ENCODE measurements at places on chromosomes 2 and 18.

DNA sequence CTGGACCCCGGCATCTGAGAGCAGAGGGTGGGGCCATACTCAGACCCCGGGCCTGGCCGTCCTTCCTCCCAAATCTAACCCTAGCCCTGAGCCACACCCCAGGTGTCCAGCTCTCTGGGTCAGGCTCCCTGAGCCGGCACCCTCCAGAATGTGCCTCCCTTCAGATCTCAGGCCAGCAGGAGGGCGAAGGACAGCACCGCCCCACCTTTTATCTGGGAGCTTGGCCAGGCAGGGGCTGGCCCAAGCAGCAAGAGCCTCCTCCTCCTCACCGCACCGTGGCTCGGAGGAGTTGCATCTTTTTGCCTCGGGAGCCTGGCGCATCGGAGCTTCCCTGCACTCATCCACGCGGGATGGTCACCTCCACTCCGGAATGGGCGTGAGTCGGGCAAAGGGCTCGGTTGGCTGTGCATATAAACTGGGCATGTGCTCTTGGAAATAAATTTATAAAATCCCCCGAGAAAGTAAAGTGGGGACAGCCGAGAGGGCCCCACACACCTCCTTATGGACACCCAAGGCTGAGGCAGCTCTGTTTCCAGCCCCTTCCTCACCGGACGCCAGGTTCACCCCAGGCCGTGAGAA, 69.1 kb upstream of the CTDP1 start:
- no peak overlapping the region for H3K4me3 ChIP-seq
- no peak for DNase-seq
- H3K4me1 ChIP-seq, result peaks cover 13% of the 10 kb centered on the region
- H3K36me3 ChIP-seq, result no peaks in the 10 kb centered on the region
- no peak overlapping the region for H3K27ac ChIP-seq

DNA sequence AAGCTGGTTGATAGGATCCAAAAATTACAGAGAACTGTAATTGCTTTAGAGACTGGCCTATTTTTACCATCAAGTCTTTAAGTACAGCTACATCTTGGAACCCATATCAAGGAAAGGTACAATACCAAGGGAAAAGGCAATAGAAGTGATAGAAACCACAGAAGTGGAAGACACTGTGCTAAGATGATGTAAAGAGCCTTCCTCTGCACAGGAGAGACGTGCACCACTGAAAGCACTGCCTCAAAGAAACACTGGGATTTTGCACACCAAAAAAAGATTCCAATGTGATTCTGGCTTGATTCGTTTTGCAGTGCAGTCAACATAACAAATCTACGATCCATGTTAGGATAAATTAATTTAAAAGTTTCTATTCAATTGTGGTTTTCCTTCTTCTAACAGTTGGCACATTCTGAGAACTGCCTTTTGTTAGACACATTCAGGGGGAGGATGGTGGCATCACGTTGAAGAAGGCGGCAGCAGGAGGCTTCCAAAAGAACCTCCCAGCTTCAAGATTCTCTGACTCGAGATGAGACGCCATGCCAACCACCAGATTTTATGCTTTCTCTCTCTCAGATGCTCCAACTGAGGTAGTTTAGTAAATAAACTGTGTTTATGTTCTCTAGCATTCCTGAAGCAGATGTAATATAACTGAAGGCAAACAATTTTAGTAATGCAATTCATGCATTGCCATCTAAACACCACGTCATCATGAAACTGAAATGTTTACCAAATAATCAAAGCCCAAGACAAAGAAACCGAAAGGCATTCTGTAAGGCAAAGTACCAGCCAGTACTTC, 102.9 kb downstream of the BCL2 start:
- no peaks in the 10 kb centered on the region for H3K4me1 ChIP-seq
- H3K36me3 ChIP-seq, result no peaks in the 10 kb centered on the region
- no peak overlapping the region for H3K27ac ChIP-seq

DNA sequence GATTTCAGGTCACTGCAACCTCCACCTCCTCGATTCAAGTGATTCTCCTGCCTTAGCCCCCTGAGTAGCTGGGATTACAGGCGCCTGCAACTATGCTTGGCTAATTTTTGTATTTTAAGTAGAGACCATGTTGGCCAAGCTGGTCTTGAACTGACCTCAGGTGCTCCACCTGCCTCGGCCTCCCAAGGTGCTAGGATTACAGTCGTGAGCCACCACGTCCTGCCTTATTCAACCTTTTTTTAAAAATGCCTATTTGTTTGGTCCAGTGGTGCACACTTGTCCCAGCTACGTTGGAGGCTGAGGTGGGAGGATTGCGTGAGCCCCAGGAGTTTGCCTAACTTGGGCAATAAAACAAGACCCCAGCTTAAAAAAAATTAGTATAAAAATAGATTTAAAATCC, 43.3 kb downstream of the CYP20A1 start:
- no peak overlapping the region for H3K4me3 ChIP-seq
- H3K4me1 ChIP-seq, result no peaks in the 10 kb centered on the region
- peaks cover 69% of the 10 kb centered on the region for H3K36me3 ChIP-seq
- no peaks in the 10 kb centered on the region for H3K27me3 ChIP-seq
- DNase-seq, result no peak

- no peaks in the 10 kb centered on the region for H3K27me3 ChIP-seq
- H3K4me1 ChIP-seq, result no peaks in the 10 kb centered on the region
- H3K27ac ChIP-seq, result no peak overlapping the region
- H3K4me3 ChIP-seq, result no peak overlapping the region
These were observed 35.8 kb upstream of the GPC1 start for GRCh38 chr2:240399419-240400324.

DNA sequence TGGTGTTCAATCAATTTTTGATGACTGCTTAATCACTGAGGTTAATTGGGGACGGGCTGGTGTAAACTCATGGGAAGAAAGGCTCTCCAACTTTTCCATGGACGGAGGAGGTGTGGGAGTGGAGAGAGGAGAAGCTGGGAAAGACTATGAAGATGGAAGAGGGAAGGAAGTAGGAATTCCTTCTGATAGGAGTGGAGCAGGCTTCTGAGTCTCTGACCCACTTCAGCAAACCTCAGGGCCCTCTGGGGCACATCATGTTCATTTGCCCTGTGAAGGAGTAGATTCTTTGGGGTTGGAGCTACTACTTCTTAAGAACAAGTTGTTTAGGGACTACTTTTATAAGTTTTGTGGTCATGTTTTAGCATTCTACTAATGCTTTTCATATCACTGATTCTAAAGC, 87.0 kb upstream of the MAP4K3 start:
- no peak for DNase-seq
- H3K36me3 ChIP-seq, result no peaks in the 10 kb centered on the region
- peaks cover 33% of the 10 kb centered on the region for H3K4me1 ChIP-seq

- no peak overlapping the region for H3K4me3 ChIP-seq
- peaks cover 57% of the 10 kb centered on the region for H3K4me1 ChIP-seq
These were observed 100.1 kb downstream of the VAPA start for GRCh38 chr18:10013621-10014543.

DNA sequence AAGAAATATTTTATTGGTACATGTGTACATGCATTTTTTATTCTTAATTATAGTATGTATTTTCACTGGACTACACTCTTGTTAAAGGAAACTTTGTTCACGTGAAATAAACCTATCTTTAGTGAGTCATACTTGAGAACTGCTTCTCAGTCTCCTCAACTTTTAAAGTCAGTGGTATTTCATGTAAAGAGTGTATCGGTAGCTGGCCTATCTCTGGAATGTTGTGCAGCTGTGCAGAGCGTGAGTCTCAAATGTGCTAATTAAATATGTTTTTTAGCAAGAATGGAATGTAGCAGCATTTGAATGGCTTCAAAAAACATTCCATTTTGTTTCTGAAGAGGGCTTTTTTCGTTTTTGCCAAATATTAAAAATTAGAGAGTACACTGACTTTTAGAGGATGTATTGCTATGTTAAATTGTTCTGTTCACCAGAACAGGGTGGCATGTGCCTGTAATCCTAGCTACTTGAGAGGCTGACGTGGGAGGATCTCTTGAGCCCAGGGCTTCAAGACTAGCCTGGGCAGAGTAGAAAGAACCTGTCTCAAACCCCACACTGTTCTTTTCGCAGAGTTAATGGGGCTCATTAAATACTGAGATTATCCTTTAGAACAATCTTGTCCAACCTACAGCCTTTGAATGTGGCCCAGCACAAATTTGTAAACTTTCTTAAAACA, 14.3 kb downstream of the SPTBN1 start:
- no peaks in the 10 kb centered on the region for H3K27me3 ChIP-seq
- H3K27ac ChIP-seq, result peak overlapping the region; percentile 86
- H3K36me3 ChIP-seq, result no peaks in the 10 kb centered on the region
- peak overlapping the region; percentile 19 for H3K4me3 ChIP-seq

DNA sequence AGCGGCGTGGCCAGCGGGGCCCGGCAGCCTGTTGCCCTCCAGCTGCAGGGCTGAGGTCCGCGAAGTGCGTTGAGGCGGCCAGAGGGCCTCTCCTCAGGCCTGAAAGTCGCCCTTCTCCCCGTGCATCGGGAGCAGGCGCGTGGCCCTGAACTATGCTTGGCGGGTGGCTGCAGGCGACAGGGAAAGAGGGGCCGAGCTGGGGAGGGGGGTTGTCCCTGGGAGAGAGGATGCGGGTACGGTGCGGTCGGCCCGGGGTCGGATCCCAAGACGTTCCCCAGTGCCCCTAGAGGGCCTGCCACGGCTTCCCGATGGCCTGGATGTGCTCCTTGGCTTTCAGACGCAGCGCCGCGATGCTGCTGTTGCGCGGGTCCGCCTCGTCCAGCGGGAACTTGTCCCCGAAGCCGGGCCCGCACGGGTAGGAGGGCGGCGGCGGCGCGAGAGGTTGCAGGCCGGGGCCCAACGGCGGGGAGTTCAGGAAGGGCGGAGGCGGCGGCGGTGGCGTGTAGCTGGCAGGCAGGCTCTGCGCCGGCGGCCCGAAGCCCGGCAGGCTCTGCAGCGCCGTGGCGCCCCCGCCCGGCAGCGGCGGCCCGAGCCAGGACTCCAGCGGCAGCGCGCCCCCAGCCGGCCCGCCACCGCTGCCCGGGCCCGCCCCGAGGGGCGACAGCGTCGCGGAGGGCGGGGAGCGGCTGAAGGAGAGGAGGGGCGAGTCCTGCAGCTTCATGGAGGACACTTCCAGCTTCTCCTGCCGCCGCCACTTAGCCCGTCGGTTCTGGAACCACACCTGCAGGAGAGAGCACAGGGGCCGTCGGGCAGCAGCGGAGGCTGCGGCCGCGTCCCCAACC, 4.3 kb downstream of the RAX start:
- H3K36me3 ChIP-seq, result no peaks in the 10 kb centered on the region
- peak overlapping the region; percentile 25 for H3K4me3 ChIP-seq
- no peaks in the 10 kb centered on the region for H3K4me1 ChIP-seq
- DNase-seq, result no peak
- H3K27me3 ChIP-seq, result peaks cover 76% of the 10 kb centered on the region
- H3K27ac ChIP-seq, result no peak overlapping the region

- H3K36me3 ChIP-seq, result no peaks in the 10 kb centered on the region
- no peaks in the 10 kb centered on the region for H3K27me3 ChIP-seq
- no peaks in the 10 kb centered on the region for H3K4me1 ChIP-seq
- H3K27ac ChIP-seq, result no peak overlapping the region
These were observed 118.7 kb upstream of the NRP2 start for GRCh38 chr2:205563646-205564045.

DNA sequence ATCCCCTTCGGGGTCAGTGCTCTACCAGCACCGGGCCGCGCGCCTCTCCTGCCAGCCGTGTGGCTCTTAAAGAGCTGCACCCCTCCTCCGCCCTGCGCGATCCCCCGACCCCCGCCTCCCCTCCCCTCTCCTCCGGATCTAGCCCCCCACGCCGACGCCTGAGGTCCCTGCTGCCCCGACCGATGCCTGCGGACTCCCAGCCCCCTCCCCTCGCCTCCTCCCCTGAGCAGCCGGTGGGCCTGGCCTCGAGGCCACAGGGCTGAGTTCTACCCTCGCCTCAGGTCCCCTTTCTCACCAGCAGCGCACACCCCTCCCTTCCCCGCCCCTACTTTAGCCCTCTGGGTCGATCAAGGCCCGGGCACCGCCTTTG, 5.8 kb upstream of the SIX3 start:
- DNase-seq, result no peak
- H3K4me3 ChIP-seq, result no peak overlapping the region
- H3K27ac ChIP-seq, result no peak overlapping the region
- no peaks in the 10 kb centered on the region for H3K4me1 ChIP-seq
- peaks cover 64% of the 10 kb centered on the region for H3K27me3 ChIP-seq

DNA sequence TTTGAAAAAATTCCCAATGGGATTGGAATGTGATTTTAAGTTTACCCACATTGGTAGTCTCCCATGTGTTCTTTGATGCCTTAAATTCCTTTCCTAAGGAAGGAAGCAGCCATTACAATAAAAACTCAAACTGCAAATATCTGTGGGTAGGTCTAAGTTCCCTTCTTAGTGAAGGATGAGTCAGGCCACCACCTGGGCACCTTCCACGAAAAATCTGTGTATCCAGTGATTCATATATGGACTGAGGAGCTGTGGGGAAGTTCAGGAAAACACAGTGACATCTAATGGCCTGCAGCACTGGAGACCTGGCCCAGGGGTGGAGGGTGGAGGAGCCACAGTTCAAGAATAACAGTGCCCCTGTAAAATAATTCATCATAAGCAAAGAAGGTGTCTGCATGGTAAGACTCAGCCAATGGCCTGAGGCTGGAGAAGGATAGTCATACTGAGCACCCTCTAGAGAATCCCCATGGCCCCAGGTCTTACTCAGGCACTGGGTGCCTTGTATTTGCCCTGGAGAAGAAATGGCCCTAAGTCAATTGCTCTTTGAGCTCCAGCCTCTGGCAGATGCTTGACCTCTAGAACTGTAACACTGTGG, 248.6 kb downstream of the SP3 start:
- DNase-seq, result no peak
- no peaks in the 10 kb centered on the region for H3K4me1 ChIP-seq
- H3K36me3 ChIP-seq, result no peaks in the 10 kb centered on the region
- no peaks in the 10 kb centered on the region for H3K27me3 ChIP-seq

DNA sequence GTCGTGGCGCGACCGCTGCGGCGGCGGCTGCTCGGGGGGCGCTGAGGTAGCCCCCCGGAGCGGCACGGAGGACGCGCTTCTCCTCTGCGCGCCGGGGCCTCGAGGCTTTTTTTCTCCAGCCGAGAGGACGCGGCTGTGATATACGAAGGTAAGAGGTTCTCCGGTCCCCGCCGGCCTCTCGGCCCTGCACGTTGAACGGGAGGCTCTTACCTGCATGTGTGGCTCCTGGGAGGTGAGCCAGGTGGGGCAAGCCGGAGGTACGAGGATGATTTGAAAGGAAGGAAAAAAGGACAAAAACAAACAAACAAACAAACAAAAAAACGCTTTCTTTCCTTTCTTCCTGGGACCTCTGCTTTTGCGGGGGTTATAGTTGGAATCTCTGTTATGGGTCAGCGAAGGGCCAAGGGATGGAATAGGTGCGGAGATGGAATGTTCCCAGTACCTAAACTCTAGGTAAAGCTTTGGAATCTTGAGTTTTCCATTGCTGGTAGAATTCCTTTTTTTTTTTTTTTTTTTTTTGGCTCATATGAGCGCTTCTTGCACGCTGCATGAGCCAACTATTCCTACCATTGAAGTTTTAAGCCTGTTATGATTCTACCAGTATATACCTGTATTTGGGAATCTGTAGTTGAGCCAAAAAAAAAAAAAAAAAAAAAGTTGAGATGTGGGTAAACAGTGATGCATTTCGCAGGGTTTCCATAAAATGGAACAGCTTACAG, 674 bp downstream of the PTPN4 start:
- H3K27ac ChIP-seq, result peak overlapping the region; percentile 91
- H3K27me3 ChIP-seq, result no peaks in the 10 kb centered on the region
- peak overlapping the region; percentile 72 for H3K4me3 ChIP-seq
- no peak for DNase-seq
- peaks cover 45% of the 10 kb centered on the region for H3K4me1 ChIP-seq
